Kasumi-1 (cell line): ENCODE measurements at places on chromosomes 6 and 20.

- no peak for DNase-seq
Measured at GRCh38 chr6:52998603-52999002, 3.5 kb upstream of the GSTA4 start.

DNA sequence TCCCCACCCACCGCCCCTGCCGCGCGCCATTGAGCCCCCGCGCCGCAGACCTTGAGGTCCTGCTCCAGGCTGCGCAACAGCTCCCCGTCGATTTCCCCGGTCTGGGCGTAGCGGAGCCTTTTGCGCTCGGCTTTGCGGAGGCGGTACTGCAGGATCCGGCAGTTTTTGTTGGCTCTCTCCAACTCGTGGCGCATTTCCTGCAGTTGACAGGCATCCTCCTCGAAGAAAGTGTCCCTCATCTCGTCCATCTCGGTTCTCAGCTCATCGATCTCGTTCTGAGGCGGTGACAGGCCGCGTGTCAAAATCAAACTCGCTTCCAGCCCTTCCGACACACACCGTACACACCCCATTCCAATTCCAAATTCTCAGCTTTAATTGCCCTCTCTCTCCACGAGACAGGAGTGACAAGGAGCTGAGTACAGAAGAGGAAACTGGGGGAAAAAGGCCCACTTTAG, 4.3 kb downstream of the MTCL3 start:
- no peak for DNase-seq

GRCh38 chr6:169160855-169161560, 92.6 kb downstream of the THBS2 start:
- no peak for DNase-seq

DNA sequence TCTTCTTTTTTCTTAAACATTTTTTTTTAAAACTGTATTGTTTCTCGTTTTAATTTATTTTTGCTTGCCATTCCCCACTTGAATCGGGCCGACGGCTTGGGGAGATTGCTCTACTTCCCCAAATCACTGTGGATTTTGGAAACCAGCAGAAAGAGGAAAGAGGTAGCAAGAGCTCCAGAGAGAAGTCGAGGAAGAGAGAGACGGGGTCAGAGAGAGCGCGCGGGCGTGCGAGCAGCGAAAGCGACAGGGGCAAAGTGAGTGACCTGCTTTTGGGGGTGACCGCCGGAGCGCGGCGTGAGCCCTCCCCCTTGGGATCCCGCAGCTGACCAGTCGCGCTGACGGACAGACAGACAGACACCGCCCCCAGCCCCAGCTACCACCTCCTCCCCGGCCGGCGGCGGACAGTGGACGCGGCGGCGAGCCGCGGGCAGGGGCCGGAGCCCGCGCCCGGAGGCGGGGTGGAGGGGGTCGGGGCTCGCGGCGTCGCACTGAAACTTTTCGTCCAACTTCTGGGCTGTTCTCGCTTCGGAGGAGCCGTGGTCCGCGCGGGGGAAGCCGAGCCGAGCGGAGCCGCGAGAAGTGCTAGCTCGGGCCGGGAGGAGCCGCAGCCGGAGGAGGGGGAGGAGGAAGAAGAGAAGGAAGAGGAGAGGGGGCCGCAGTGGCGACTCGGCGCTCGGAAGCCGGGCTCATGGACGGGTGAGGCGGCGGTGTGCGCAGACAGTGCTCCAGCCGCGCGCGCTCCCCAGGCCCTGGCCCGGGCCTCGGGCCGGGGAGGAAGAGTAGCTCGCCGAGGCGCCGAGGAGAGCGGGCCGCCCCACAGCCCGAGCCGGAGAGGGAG, 580 bp downstream of the VEGFA start:
- peak; percentile 72 for DNase-seq

- DNase-seq: no peak
Measured at GRCh38 chr20:20184706-20185105, 132.4 kb downstream of the CFAP61 start.

DNA sequence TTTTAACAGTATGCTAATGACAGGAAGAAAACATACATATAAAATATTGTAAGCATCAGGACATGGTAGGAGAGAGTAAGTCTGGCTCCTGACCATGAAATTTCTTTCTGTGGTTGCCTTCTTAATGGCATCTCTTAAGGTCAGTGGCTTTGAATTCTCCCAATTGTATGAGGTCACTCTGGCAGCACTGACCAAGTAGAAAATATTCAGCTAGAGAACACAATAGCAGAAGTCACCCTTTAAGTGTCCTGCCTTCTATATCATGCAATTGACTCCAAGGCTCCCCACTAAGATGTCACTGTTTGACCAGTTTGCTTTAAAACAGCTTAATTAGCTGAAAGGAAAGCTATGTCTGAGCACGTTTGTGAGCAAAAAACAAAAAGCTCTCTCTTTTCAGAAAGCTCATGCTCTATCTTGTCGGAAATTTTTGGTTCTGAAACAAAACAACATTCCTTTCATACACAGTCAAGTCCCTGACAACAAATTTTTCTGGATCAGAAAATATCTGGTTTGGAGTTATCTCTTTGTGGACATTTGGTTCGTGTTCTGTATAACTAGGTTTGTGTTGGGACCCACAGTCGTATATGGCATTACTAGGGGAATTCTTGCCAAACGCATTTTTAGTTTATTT, 120.9 kb upstream of the IFNGR1 start:
- DNase-seq: no peak

- DNase-seq: no peak
Measured at GRCh38 chr20:45581702-45582101, 2.6 kb upstream of the WFDC8 start.

GRCh38 chr20:59014680-59015389, 4.4 kb upstream of the TUBB1 start:
- DNase-seq: no peak

- no peak for DNase-seq
Measured at GRCh38 chr6:155130161-155130853, 133.5 kb upstream of the CLDN20 start.

DNA sequence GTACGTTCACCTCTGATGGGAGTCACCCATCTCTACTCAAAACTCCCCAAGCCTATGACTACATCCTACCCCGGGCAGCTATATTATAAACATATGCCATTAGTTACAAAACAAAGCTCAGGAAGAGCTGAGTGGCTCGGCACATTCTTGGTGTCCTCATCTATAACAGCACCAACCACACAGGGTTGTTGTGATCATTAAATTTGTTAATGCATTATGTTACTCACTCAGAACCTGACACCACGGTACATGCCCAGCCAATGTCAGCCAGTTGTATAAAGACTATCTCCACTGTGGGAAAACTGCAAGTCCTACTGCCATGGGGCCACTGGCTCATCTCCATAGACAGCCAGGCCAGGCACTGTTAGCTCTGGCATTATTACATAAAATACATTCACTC, 7.7 kb downstream of the CDK5RAP1 start:
- no peak for DNase-seq

GRCh38 chr6:2426561-2427340, 181.3 kb upstream of the GMDS start:
- no peak for DNase-seq

- no peak for DNase-seq
Measured at GRCh38 chr20:7505835-7506221, 434.4 kb downstream of the HAO1 start.

DNA sequence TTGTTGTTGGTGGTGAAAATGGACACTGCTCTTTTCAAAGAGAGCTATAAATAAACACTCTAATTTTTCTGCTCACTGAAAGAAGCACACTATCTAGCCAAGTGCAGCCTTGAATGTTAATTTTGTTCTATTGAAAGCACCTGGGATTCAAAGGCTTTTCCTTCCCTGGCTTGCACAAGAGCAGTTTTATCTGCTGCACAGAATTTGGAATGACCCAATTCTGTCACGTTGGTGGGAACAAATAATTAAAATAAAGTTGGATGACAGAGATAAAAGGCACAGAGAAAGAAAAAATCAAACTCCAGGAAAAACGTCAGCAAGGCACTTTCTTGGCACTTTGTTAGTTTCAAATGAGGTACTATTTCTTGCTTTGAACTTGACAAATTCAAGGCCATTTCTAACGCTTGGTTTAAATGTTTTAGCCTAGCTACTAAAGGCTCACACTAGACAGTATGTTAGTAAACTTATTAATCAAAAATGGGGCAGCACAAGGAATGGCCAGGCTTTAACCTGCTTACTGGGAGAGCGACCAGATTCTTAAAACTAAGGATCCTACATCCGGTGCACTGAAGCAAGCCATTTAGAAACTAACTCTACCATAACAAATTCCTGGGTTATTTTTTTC, 145.5 kb upstream of the ARG1 start:
- DNase-seq: no peak

GRCh38 chr6:73579851-73580246, 59.0 kb upstream of the EEF1A1 start:
- peak; percentile 26 for DNase-seq

- DNase-seq: peak; percentile 71
Measured at GRCh38 chr6:158649289-158650143, at the start of gene SYTL3. Gene SYTL3 (plus strand): TSS chr6:158650054. CDS start chr6:158663269, 13,215 bp downstream.

GRCh38 chr6:161255518-161255917, 18.3 kb downstream of the AGPAT4 start:
- DNase-seq: no peak

- DNase-seq: no peak
Measured at GRCh38 chr6:11492464-11493290, 44.9 kb upstream of the TMEM170B start.

DNA sequence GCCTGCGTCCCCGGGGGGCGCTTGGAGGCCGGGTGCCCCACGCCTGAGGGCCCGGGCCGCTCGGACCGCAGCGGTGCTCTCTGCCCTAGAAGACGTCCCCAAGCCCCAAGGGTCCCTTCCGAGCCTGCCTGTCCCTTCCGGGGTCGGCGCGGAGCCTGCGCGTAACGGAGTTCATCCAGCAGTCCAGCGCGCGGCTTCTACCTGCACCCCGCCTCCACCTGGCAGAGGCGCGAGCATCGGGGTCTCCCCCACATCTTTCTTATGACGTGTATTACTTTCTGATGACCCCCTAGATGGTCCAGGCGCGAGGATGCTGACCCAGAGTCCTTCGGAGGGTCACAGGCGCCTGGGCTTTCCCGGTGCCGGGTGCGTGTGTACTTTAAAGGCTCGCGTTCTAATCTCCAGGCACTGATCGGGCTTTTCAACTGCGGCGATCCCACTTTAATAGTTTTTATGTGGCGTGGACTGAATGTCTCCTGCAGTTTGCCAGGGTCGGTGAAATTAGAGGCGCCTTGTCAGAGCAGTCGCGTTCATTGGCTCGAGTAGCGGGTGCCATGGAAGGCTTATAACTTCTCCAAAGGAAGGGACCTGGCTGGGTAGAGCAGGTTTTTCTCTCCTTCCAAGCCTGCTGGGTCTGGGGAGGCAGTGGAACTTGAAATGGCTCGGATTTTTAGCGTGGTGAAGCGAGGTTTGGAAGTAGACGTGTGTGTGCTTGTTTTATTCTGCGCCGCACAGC, 912 bp downstream of the EYA4 start:
- no peak for DNase-seq

GRCh38 chr6:131262060-131262459, 126.8 kb downstream of the AKAP7 start:
- DNase-seq: no peak

GRCh38 chr20:2780948-2781347, 19.5 kb downstream of the CPXM1 start:
- DNase-seq: no peak

- DNase-seq: no peak
Measured at GRCh38 chr6:111921103-111921502, 47.9 kb upstream of the FYN start.

DNA sequence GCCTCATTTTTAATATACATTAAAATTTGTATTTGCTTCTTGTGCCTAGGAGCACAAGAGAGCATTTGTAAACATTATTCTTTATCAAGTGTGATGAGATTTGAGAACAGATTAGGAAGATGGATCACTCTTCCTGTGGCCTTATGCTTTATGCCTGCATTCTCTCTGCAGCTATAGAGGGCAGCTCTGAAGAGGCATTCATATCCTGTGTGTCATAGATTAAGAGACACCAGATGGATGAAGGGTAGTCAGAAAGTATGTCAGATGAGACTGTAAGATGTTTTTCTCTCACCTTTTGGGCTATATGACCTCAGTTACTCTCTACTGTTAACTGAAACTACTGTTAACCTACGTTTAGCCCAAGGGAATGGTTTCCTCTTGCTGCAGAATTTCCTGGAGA, 61.4 kb downstream of the DNAH8 start:
- no peak for DNase-seq

GRCh38 chr20:24721891-24722568, 227.0 kb upstream of the CST7 start:
- DNase-seq: no peak

DNA sequence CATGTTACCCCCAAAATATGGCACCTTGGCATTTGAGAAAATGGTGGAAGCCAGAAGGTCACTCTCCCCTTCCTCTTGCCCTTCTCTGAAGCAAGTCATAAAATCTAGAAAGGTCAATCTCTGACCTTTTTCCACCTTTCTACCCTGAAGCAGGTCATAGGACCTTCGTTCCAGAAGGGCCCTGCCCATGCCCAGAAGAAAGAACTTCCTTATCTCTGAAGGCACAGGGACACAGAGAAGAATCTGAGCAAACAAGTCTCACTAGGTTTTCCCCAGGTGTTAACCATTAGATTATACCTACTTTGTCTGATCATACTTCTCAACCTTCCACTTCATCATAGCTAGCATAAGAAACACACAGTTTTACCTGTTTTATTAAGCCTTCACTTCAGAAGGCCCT, 42.5 kb downstream of the SMPDL3A start:
- no peak for DNase-seq

DNA sequence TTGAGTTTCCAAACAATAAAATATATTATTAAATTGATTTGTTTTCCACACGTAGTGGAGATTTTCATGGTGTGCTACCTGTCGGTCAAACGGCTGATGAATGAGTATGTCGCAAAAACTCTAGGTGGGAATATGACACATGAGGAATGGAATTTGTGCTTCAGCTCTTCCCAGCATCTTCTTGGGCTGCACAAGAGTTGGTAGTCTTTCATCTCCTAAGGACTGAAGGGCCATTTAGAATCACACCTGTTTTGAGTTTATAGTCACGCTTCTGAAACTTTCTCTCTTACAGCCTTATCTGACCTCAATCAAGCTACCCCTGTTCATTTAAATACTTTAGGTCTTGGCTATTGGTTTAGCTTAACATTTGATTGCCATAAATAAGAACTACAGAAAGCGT, 157.7 kb upstream of the AKAP12 start:
- no peak for DNase-seq

DNA sequence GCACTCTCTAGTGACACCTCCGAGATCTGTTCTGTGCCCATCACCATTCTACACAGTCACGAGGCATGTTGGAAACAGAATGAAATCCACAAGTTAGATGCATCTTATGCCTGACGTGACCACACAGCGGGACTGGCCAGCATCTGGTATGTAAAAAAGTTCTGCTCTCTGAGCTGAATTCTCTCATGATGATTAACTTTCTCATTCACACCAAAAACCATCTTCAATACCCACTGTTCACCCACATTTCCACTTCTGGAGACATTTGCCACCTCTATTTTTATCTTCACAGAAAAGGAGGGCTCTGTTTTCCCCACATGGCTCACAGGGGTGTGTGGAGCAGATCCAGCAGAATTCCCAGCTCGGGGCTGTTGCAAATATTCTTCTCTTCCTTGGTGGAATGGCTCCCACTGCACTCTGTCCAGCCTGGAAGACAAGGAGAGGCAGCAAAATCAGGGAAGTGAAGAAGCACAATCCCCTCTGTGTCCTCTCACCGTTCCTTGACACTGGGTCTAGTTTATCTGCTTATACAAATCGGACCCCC, 303.4 kb downstream of the TAF4 start:
- no peak for DNase-seq

GRCh38 chr6:147248859-147249258, 44.6 kb downstream of the STXBP5 start:
- no peak for DNase-seq
